ENCODE measurements at places on chromosomes 3 and 15.

- H3K4me1 ChIP-seq = no peaks in the 10 kb centered on the region
- H3K36me3 ChIP-seq = no peaks in the 10 kb centered on the region
- no peak for DNase-seq
- no peak overlapping the region for H3K4me3 ChIP-seq
- no peaks in the 10 kb centered on the region for H3K27me3 ChIP-seq
Measured at GRCh38 chr3:32973982-32974381, 22.5 kb downstream of the CCR4 start.

- H3K4me1 ChIP-seq = no peaks in the 10 kb centered on the region
- H3K27ac ChIP-seq = no peak overlapping the region
- H3K36me3 ChIP-seq = no peaks in the 10 kb centered on the region
- no peak for DNase-seq
Measured at GRCh38 chr15:74215958-74216357, 13.4 kb upstream of the STRA6 start.

GRCh38 chr15:81268881-81269601 is 54.9 kb downstream of the STARD5 start:
- H3K27ac ChIP-seq = no peak overlapping the region
- DNase-seq = no peak
- no peak overlapping the region for H3K4me3 ChIP-seq
- H3K4me1 ChIP-seq = no peaks in the 10 kb centered on the region
- H3K27me3 ChIP-seq = no peaks in the 10 kb centered on the region
- H3K36me3 ChIP-seq = no peaks in the 10 kb centered on the region

- no peaks in the 10 kb centered on the region for H3K4me1 ChIP-seq
- H3K4me3 ChIP-seq = no peak overlapping the region
- H3K27me3 ChIP-seq = no peaks in the 10 kb centered on the region
- no peak for DNase-seq
- H3K36me3 ChIP-seq = no peaks in the 10 kb centered on the region
Measured at GRCh38 chr15:68488966-68489365, 57.0 kb upstream of the ITGA11 start.

DNA sequence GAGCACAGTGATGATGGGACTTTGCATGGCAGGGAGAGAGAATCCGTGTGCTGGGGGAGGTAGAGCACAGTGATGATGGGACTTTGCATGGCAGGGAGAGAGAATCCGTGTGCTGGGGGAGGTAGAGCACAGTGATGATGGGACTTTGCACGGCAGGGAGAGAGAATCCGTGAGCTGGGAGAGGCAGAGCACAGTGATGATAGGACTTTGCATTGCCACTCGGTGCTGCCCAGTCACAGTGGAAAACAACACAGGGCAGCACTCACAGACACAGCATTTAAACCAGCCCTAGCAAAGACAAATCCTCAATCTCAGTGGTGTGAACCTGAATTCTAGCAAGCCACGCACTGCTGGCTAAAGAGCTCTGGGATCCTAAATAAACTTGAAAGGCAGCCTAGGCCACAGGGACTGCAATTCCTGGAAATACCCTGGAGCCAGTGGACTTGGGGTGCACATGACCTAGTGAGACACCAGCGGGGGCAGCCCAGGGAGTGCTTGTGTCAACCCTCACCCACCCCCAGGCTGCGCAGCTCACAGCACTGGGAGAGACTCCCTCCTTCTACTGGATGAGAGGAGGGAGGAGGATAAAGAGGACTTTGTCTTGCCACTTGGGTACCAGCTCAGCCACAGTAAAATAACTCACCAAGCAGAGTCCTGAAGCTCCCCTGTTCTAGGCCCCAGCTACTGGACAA is 23.4 kb upstream of the TNK2 start:
- no peak for DNase-seq
- H3K36me3 ChIP-seq = no peaks in the 10 kb centered on the region
- no peaks in the 10 kb centered on the region for H3K27me3 ChIP-seq
- H3K4me1 ChIP-seq = no peaks in the 10 kb centered on the region
- no peak overlapping the region for H3K27ac ChIP-seq

DNA sequence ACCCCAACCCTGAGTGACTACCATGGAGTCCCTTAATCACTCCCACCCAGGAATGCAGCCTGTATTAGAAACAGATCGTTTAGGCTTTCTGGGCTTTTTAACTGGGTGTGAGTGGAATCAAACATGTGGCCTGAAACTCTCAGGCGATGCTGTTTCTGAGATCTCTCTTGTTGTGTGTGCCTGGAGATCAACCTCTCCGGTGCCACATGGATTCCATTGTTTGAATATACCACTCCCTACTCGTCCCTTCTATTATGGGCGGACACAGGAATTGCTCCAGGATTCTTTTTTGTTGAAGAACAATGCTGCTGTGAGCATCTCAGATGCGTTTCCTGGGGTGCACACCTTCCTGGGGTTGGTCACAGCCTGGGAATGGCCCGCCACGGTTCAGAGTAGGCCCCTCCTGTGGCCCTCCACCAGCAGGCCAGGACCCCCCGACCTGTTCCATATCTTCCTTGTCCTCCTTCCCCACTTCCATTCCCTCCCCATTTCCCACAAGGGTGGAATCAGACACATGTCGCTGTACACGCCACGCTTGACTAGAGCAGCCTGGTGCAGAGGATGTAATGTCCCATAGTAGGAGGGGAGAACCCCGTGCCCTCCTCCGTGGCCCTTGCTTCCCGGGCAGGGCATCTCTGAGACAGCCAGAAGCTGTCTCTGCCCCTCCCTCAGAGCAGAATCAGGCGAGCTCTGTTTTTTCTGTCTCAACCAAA is 36.4 kb upstream of the PRR23E start:
- H3K27me3 ChIP-seq = no peaks in the 10 kb centered on the region
- no peak overlapping the region for H3K27ac ChIP-seq
- no peaks in the 10 kb centered on the region for H3K4me1 ChIP-seq
- DNase-seq = peak; percentile 27
- no peak overlapping the region for H3K4me3 ChIP-seq

GRCh38 chr3:23052620-23053019 is 150.5 kb upstream of the UBE2E2 start:
- H3K4me3 ChIP-seq = no peak overlapping the region
- no peaks in the 10 kb centered on the region for H3K36me3 ChIP-seq
- H3K27ac ChIP-seq = no peak overlapping the region
- DNase-seq = no peak
- no peaks in the 10 kb centered on the region for H3K4me1 ChIP-seq
- no peaks in the 10 kb centered on the region for H3K27me3 ChIP-seq

DNA sequence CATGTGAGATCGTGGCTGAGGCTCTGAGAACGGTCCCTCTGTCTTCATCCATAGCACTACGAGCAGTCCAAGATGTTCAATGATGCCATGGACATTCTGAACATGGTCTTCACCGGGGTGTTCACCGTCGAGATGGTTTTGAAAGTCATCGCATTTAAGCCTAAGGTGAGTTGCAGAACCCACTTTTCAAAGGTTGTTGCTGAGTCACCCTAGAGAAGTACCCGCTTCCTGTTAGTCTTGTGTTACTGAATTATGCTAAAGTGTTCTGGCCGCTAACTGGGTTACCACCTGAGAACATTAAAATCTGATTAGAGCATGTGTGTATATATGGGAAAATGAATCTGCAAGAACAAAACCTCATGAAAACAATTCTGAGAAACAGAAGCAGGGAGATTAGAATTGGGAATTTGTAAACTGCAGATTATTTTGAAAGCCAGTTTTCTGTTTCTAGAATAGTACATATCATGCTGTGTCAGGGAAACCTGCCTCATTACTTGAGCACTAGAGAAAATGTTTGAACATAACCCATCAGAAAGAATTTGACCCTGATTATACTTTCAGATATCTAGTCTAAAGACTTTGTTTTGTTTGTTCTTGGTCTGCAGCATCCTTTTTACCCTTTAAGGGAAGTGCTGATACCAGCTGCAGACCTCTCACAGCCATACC is 92.6 kb downstream of the CHDH start:
- H3K4me3 ChIP-seq = no peak overlapping the region
- H3K36me3 ChIP-seq = peaks cover 2% of the 10 kb centered on the region
- H3K27ac ChIP-seq = no peak overlapping the region
- H3K27me3 ChIP-seq = no peaks in the 10 kb centered on the region

GRCh38 chr3:20072422-20072821 is 32.2 kb downstream of the KAT2B start:
- no peak for DNase-seq
- no peaks in the 10 kb centered on the region for H3K36me3 ChIP-seq
- no peaks in the 10 kb centered on the region for H3K4me1 ChIP-seq
- no peak overlapping the region for H3K4me3 ChIP-seq

DNA sequence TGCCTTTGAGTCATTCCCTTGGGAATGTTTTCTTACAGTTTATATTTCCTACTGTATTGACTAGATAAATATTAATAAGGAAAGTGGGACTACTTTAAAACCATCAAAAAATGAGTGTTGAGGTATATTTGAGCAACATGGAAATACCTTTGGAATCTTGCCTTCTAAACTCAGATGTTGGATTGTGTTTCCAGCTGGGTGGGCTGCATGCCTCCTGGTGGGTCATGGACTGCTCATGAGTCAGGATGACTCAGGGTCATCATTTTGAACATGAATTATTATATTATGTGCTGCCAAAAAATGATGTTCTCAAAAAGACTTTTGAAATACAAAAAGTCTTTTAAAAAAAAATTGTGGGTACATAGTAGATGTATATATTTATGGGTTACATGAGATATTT is 41.1 kb upstream of the APH1B start:
- H3K27ac ChIP-seq = no peak overlapping the region
- H3K4me1 ChIP-seq = peaks cover 13% of the 10 kb centered on the region
- no peak overlapping the region for H3K4me3 ChIP-seq
- no peaks in the 10 kb centered on the region for H3K36me3 ChIP-seq
- no peak for DNase-seq

GRCh38 chr15:68629519-68630210 is 50.9 kb downstream of the CORO2B start:
- no peaks in the 10 kb centered on the region for H3K27me3 ChIP-seq
- H3K36me3 ChIP-seq = no peaks in the 10 kb centered on the region
- no peak for DNase-seq
- H3K4me3 ChIP-seq = no peak overlapping the region
- H3K4me1 ChIP-seq = no peaks in the 10 kb centered on the region

DNA sequence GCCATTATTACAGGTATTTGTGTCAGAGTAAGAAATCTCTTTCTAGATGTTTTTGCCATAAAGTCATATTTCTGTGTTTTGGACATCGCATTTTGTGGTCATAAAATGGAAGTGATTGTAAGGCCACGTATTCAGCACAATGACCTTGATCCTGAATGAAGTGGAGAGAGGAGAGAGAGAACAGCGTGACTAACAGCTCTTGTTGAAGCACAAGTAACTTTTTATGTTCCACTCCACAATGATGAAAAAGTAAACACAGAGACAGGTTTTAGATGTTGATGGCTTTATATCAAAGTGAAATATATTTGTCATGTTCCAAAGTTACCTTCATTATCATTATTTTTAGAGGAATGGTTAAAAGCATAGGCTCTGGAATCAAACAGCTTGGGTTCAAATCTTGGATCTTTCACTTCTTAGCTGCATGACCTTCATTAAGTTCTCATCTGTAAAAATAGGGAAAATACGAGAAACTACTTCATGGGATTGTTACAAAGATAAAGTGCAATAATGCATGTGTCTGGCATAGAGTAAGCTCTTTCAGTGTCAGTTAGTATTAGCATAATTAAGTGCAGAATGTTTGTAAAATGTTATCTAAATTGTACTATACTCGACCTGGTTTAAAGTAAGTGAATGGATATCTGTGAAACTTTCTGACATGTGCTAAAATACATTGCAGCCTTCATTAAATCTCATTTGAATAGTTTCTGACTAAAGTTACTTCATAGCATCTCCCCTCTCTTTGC is 341.5 kb upstream of the DNAJC19 start:
- H3K36me3 ChIP-seq = no peaks in the 10 kb centered on the region
- no peaks in the 10 kb centered on the region for H3K27me3 ChIP-seq
- H3K4me1 ChIP-seq = no peaks in the 10 kb centered on the region

DNA sequence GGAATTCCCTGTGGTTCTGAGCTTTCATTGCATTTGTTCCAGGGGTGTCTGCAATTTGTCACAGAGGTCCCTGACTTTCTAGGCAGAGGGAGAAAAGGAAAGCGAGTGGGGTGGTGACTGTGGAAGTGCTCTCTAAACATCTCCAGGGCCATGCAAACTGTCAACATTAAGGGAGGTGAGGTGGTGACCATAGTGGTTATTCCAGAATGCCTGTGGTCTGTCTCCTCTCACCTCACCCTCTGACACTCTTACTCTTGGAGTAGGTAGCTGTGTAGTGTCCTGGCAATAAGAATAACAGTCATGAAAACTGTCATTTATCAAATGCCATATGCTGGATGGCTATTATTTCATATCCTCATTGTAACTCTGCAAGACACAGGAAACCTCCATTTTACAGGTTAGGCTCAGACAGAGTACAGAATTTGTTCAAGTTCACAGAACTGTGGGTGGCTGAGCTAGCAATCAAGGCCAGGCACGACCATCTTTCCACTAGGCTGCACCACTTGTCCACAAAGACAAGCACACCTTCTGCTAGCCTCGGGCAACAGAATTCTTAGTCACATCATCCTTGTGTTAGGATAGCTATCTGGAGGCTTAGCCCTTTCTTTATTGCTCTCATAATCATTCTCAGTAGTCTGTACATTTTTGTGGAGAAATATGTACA is 179.4 kb downstream of the CD47 start:
- H3K36me3 ChIP-seq = no peaks in the 10 kb centered on the region
- no peak overlapping the region for H3K4me3 ChIP-seq
- no peaks in the 10 kb centered on the region for H3K4me1 ChIP-seq
- H3K27ac ChIP-seq = no peak overlapping the region
- no peaks in the 10 kb centered on the region for H3K27me3 ChIP-seq

- H3K4me3 ChIP-seq = no peak overlapping the region
- H3K27ac ChIP-seq = no peak overlapping the region
- no peaks in the 10 kb centered on the region for H3K4me1 ChIP-seq
- DNase-seq = no peak
Measured at GRCh38 chr15:40232625-40233070, 6.2 kb upstream of the PAK6 start.

- no peak overlapping the region for H3K4me3 ChIP-seq
- no peaks in the 10 kb centered on the region for H3K4me1 ChIP-seq
- H3K27me3 ChIP-seq = no peaks in the 10 kb centered on the region
- H3K27ac ChIP-seq = no peak overlapping the region
- H3K36me3 ChIP-seq = no peaks in the 10 kb centered on the region
- DNase-seq = no peak
Measured at GRCh38 chr3:189394599-189395121, 222.9 kb downstream of the TPRG1 start.

GRCh38 chr3:142987707-142988106 is 13.7 kb upstream of the U2SURP start:
- no peaks in the 10 kb centered on the region for H3K36me3 ChIP-seq
- H3K4me3 ChIP-seq = no peak overlapping the region
- H3K4me1 ChIP-seq = peaks cover 5% of the 10 kb centered on the region
- H3K27me3 ChIP-seq = no peaks in the 10 kb centered on the region

GRCh38 chr15:60830479-60830878 is 351.5 kb upstream of the ICE2 start:
- no peak overlapping the region for H3K4me3 ChIP-seq
- H3K4me1 ChIP-seq = no peaks in the 10 kb centered on the region
- H3K27ac ChIP-seq = no peak overlapping the region
- H3K36me3 ChIP-seq = no peaks in the 10 kb centered on the region
- H3K27me3 ChIP-seq = no peaks in the 10 kb centered on the region

Measured in right lobe of liver (tissue), 6 donors.